ENCODE measurements at places on chromosomes 2 and 18.

GRCh38 chr18:26656944-26657536, 108.7 kb upstream of the KCTD1 start:
- DNase-seq, result no peak

GRCh38 chr2:11275910-11276309, 68.5 kb downstream of the ROCK2 start:
- no peak for DNase-seq

- DNase-seq, result no peak
These were observed 86.0 kb downstream of the OSBPL6 start for GRCh38 chr2:178280244-178280852.

- DNase-seq, result no peak
These were observed 203.3 kb downstream of the AFF3 start for GRCh38 chr2:99939135-99939534.

DNA sequence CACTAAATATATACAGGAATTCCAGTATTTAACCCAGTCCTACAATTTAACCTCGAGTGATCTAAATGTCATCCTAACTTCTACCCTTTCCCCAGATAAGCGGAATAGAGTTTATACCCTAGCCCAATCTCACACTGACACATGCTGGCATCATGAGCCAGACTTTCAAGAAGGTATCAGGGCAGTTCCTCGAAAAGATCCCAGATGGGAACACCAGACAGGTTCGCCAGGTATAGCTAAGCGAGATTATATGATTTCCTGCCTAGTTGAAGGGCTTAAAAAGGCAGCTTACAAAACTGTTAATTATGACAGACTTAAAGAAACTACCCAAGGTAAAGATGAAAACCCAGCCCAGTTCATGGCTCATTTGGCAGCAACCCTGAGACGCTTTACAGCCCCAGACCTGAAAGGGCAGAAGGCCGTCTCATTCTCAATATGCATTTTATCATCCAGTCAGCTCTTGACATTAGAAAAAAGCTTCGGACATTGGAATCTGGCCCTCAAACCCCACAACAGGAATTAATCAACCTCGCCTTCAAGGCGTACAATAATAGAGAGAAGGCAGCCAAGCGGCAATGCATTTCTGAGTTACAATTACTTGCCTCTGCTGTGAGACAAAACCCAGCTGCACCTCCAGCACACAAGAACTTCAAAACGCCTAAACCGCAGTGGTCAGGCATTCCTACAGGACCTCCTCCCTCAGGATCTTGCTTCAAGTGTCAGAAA, 668.2 kb upstream of the PKDCC start:
- DNase-seq, result no peak

DNA sequence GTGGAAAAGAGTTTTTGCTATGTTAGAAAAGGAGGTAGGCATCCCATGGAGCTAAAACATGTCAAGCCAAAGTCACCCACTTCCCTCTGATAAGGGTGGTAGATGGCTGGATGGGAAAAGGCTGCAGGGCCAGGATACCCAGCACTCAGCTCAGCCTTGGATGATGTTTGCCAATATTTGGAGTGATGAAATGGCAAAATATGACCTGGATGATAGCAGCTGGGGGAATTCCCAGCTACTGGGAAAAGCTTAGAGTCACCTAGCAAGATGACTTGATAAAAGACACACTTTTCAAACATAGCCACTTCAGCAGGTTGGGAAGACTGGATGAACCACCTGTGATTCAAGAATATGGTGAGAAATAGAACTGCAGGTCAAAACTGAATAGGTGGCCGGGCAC, 10.1 kb downstream of the RFX8 start:
- no peak for DNase-seq

- DNase-seq, result no peak
These were observed 51.2 kb downstream of the ANO7 start for GRCh38 chr2:241239552-241240202.

GRCh38 chr2:85746321-85747004, 7.3 kb upstream of the ATOH8 start:
- DNase-seq, result no peak

DNA sequence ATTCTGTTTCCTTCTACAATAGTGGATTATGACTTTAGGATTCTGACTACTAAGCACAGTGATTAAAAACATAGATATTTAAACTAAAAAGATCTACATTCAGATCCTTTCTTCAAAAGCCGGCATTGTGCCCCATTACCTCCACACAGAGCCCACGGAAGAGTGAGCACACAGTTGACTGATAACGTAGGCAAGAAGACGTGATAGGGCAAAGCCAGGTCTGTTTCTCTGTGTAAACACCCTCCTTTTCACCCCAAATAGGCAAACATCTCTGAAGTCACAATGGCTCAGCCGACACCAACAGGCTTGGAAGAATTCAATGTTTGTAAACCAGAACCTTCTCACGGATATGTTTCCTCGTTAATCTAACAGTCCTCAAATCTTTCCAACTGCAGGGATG, 302.9 kb downstream of the CMPK2 start:
- DNase-seq, result no peak

All from stimulated activated CD4-positive, alpha-beta T cell treated with anti-CD3 and anti-CD28 coated beads, Interleukin-1b, Interleukin-23, amount 100 ng/mL, for 1 hour (primary cell).